ENCODE measurements at places on chromosomes 11 and 22.
A peak's percentile ranks its signal among the peaks of the same experiment; 100 is the strongest.

DNA sequence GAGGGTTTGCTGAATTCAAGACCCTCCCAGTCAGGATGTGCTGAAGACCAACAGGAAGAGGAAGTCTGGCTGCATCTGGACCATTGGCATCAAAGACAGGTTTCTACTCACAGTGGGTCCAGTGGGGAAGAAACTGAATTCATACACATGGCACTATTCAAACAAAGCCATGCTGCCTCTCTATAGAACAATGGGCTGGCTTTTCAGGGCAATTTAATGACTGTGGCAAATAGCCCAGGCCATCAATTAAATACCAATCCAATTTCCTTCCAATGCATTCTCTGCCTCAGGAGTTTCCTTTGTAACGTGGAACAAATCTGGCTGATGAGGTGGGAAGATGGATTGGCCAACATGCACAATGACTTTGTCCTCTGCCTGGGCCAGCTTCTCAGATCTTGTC, 98.6 kb downstream of the SEZ6L start:
- no peak for DNase-seq

DNA sequence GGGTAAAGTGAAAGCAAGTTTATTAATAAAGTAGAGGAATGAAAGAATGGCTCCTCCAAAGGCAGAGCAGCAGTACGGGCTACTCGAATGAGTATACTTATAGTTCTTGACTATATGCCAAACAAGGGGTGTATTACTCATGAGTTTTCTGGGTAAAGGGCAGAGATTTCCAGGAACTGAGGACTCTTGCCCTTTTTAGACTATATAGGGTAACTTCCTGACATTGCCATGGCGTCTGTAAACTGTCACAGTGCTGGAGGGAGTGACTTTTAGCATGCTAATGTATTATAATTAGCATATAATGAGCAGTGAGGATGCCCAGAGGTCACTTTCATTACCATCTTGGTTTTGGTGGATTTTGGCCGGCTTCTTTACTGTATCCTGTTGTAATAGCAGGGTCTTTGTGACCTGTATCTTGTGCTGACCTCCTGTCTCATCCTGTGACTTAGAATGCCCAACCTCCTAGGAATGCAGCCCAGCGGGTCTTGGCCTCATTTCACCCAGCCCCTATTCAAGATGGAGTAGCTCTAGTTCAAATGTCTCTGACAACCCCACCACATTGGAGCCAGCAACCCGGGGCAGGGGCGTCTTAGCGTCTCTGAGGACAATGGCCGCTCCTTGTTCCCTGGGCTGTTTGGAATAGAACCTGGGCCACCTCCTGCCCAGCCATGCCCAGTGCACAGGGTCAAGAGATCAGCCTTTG, 34.9 kb upstream of the CD82 start:
- DNase-seq: no peak

DNA sequence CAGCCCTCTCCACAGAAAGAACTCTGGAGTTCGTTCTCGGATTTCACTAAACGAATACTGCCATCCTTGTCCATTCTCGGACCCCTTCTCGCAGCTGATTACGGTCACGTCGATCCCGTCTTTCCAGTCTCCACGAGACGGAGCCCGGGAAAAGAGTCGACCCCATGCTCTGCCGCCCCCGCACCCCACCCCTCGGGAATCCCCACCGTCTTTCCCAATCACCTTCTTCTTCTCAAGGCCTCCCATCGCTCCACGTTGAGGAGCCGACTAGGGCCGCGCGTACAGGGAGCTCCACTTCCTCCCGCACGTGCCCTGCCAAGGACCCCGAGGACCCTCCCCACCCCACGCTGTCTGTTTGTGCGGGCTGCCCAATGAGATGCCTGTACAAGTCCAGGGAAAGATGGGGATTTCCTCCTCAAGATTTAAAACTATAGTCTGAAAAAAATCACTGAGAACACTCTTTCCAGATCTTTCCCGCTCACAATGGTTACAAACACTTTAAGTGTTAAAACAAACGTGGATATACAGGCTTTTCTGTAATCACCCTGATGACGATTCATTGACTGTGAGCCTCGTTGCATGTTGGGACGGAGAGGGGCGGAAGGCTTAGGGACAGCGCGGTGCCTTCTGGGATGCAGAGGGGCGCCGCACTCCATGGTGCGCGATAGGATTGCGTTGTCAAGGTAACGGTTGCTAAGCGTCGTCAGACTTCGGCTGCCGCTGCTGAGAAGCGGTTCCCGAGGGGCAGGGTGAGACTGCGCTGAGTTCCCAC, at the start of gene PES1:
PES1 (minus strand) TSS at position 323 of the 772 bp plus-strand sequence; CDS start at position 246, 77 bp downstream.
- peak; percentile 96 for DNase-seq

GRCh38 chr11:63986932-63987513, 785 bp downstream of the OTUB1 start:
- no peak for DNase-seq

- no peak for DNase-seq
These were observed 209.6 kb downstream of the BUD13 start for GRCh38 chr11:116563028-116563711.

DNA sequence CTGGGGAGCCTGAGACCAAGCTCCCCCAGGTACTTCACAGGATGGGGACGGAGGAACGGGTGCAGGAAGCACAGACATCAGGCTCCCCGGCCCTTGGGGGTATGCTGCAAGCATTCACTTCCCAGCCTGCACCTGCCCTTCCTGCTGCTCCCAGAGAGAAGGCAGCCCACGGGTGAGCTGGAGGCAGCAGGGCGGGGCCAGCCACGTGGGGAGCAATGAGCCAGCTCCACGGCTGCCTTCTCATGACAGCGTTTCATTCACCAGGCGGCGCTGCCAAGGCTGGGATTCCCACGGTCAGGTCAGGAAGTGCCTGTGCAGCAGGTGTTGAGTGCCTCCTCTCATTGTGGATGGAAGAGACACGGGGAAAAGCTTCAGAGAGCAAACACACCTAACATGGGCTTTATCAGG, 14.5 kb upstream of the PHLDA2 start:
- no peak for DNase-seq

GRCh38 chr11:16191868-16192240, 164.5 kb downstream of the SOX6 start:
- no peak for DNase-seq

GRCh38 chr11:23865341-23865975, 631.4 kb upstream of the LUZP2 start:
- peak; percentile 27 for DNase-seq

- DNase-seq: no peak
These were observed at the start of gene P2RY2 for GRCh38 chr11:73218106-73218829. Gene P2RY2, plus strand, starts transcription at chr11:73218281. Its CDS starts 15,879 bp downstream, at chr11:73234160.

DNA sequence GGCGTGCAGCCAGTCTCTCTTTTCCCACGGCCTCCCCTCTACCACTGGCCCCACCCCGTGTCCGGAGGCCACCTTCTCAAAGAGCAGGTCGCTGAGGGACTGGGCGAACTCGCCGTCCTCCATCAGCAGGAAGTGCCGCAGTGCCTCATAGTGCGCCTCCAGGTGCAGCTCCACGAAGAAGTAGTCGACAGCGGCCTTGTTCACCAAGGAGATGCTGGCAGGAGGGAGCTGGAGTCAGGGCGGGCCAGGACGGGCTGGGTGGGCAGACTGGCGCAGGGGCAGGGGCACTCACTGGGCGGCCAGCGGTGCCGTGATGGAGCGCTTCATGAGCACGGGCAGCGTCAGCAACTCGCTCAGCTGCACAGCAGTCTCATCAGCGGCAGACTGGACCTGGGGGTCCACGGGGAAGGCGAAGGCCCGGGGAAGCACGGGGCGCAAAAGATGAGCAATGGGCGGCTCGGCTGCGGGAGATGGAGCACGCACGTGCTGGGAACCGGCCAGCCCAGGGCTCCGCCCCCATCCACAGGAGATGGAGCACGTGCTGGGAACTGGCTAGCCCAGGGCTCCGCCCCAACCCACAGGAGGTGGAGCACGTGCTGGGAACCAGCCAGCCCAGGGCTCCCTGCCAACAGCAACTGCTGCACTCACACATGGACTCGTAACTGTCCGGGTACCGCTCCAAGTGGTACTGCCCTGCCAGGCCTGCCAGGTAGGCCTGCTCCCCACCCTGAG, 18.4 kb downstream of the SELENOO start:
- peak; percentile 96 for DNase-seq

GRCh38 chr11:63666874-63667273, 4.3 kb downstream of the ATL3 start:
- no peak for DNase-seq

DNA sequence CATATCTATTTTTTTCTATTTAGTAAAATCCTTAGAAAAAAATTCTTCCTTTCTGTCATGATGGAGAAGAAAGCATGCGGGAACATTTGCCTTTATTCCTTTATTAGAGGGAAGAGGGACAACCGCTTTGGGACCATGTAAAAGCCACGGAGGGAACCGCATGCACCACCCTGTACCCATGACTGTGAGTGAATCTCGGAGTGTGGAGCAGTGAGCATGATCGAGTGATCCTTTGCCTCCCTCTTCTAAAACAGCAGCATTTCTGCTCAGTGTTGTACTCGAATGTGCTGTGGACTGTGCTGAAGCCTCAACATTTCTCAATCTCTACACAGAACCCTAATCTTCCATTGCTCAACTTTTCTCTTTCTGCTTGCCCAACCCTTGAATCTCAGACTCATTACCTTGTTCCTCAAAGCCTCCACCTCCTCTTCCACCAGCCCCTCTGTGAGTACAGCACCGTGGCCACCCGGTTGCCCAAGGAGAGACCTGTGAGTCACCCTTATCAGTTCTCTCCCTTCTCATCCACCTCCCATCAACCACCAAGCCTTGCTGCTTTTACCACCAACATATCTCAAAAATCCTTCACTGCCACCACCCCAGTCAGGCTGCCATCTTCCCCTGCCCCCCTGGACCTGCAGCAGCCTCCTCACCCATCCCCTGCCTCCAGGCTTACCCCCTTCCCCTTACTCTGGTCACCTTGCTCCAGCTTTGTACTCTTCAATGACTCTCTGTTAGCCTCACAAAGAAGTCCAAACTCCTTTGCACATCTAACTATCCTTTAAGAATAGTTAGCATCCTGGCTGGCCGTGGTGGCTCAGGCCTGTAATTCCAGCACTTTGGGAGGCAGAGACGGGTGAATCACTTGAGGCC, 103.1 kb downstream of the NAT10 start:
- DNase-seq: no peak

- DNase-seq: no peak
These were observed 10.4 kb downstream of the ADORA2A start for GRCh38 chr22:24437741-24438328.

- no peak for DNase-seq
These were observed 121.3 kb downstream of the NECTIN1 start for GRCh38 chr11:119607726-119608125.

DNA sequence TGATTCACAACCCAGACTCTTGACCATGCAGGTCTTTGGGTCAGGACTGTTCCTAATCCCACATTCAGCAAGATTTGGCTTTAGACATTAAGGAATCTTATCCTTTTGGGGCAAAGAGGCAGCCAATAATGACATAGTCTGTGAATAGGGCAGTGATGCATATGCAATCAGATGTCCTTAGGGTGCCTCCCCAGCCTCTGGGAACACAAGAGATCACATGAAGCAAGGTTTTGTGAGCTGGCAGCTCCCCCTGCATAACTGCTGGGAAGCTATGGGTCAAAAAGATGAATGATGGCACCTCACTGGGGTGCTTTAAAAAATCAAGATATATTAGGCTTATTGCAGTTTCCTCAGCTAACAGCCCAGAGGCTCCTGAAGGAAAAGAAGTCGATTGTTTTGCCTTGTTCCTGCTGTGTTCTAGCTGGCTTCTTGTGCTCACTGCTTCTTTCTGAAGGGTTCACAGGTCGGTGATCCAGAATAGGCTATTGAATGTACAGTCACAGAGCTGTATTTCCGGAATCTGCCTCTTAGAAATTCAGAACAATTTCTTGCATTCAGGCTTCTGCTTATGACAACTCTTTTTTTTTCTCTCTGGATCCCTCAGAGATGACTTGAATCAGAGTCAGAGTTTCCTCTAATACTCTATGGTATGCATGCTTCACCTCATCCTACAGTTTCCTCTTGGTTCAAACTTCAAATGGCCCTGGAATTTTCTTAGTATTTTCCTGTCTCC, 31.7 kb downstream of the INSC start:
- DNase-seq: no peak

DNA sequence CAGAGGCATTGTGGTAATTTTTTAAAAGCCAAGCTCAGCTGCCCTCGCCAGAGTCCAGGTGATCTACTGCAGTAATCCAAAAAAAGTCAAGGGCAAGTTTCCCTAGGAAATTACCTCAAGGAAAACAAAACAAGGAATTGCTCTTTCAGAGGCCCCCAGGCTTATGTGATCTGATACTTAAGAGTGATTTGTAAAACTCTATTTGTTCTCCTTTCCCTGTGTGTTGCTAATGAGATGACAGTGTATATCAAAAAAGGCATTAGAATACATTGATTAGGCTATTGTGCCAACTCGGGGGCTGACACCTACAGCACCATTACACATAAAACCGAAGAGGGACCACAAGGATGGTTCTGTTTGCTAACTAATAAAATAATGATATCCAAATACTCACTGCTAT, 44.5 kb upstream of the CHRM4 start:
- no peak for DNase-seq

- no peak for DNase-seq
These were observed 75.7 kb downstream of the SCUBE1 start for GRCh38 chr22:43267332-43267980.

DNA sequence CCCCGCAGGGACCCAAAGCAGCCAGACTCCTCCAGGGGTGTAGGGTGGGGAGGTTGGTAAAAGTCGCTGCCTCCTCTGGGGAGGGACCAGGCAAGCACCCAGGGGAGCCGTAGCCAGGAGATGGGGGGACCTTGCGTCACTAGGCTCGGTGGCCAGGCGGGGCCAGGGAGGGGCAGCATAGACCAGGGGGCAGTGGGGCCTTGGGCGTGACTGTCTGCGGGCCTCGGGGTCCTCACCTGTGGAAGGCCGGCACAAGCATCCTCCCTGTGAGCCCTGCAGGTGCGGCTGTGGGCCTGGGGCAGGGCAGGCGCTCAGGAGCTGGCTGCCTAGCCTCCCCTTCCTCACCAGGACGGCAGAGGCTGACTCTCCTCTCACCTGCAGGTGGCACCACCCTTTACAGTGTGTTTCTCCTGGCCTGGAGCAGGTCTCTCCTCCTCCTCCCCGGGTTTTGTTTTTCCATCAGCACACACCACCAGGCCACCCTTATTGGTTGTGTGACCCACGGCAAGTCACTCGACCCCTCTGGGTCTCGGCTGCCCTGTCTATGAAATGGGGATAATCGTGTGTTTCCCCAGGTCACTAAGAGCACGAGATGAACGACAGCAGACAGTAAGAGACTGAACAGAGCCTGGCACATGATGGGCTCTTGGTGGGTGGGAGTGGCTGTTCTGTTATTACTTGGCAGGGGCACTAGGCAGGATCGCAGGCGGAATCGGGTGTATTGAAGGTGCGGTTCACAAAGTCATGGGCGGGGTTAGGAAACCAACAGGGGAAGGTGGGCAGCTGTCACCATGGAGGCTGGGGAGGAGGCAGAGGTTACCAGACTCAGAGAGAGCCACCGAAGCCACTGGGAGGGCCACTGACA, 52.7 kb downstream of the FLRT1 start:
- DNase-seq: no peak

GRCh38 chr11:48101958-48102357, 114.7 kb upstream of the OR4B1 start:
- DNase-seq: no peak
